Epithelial cell of esophagus (primary cell): ENCODE measurements at places on chromosomes 11 and 22.

DNA sequence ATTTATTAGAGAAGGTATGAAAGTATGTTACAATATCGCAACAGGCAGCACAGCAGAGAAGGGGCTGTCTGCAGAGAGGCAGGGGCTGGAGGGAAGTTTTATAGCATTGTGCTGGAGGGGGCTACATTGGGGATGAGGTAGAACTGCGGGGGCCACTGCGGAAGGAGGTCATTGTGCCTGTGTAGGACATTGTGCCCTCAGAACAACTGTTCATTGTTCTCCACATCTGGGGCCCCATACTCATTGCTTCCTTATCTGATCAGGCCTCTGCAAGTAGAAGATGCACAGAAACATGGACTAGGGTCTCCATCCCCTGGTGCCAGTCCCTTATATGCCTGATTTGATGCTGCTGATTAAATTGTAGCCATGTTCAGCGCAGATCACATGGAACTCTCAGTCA is 12.1 kb downstream of the NADSYN1 start:
- no peak for DNase-seq

- no peak for DNase-seq
These were observed 6.9 kb upstream of the SHANK3 start for GRCh38 chr22:50665738-50666137.

GRCh38 chr11:640021-640706 is 3.1 kb downstream of the DRD4 start:
- no peak for DNase-seq

GRCh38 chr11:36358436-36358835 is 62.3 kb downstream of the PRR5L start:
- DNase-seq, result no peak

DNA sequence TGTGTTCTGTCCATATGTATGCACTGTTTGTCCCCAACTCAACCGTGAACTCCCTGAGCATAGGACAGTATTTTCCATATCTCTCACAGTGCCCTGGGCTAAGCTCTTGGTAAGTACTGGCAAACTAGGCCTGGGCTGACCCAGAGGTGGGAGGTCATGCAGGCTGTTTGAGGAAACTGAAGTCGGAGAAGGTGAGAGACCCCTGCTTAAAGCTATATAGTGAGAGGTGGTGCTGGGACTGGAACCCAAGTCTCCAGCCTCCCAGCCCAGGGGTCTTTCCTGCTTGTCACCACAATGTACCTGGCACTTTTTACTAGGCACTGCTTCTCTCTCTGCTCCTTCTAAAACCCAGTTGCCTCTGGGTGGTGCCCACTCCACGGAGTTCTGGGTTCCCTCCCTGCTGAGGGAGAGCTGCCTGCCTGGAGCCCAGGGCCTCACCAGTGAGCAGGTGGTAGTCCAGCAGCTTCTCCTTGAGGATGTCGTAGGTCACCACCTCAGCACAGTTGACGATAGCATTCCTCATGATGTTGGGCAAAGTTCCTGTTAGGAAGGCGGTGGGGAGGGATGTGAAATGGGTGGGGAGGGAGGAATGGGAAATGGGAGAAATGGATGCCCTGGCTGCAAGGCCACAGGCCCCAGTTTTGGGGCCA is 4.7 kb downstream of the UCP3 start:
- DNase-seq, result no peak

- DNase-seq, result peak; percentile 56
These were observed 10.2 kb downstream of the ARAP1 start for GRCh38 chr11:72741849-72742512.
